Fibroblast of mammary gland (primary cell): ENCODE measurements at places on chromosomes 13 and 19.

DNA sequence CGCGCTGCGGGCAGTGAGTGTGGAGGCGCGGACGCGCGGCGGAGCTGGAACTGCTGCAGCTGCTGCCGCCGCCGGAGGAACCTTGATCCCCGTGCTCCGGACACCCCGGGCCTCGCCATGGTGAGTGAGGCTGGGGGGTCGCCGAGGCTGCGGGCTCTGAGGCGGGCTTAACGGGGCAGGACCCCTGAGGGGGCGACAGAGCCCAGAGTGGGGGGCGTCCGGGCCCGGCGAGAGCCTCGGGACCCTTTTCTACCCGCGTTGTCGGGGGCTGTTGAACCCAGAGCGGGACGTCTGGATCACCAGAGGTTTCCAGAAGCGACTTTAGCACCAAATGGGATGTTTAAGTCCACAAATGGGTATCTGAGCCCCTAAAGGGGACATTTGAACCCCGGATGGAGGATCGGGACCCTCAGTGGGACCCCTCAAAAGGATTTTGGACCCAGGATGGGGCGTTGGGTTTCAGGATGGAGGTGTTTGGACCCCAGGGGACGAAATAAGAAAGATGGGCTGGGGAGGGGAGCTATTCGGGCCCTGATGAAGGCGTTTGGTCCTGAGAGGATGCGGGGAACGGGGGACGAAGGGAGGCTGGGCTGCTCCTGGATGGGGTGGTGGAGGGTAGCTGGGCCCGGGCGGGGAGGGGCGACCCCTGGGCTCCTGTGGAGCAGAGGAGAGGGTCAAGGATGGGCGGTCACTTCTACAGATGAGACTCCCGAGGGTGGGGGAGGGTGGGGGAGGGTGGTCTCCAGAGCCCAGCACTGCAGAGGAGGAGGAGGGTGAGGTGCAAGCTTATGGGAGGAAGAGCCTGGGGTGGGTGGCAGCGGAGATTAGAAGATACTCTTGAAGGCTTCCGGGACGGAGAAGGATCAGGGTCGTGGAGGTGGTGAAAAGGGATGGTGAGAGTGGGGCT, at the start of gene CALM3:
CALM3 (plus strand) TSS at position 13 of the 907 bp plus-strand sequence; CDS start at position 118, 105 bp downstream.
- DNase-seq, result no peak

GRCh38 chr13:80296638-80297037, 44.3 kb downstream of the SPRY2 start:
- no peak for DNase-seq

DNA sequence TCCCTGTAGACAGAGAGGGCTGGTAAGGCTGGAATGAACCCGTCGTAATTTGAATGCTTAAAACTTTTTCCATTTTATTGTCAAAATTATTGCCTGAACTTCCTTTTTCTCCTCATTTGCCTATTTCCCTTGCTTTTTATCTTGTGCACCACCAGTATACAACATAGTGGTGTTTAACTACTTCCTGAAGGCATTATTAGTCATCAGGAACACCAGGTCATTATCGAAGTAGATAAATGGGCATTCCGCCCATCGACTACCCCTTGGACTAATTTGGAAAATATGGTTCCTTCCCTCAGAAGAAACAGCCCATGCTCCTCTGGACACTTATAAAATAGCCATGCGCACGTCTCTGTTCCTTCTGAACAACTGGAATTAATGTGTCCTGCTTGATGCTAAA, 232.1 kb downstream of the TM9SF2 start:
- DNase-seq, result no peak

DNA sequence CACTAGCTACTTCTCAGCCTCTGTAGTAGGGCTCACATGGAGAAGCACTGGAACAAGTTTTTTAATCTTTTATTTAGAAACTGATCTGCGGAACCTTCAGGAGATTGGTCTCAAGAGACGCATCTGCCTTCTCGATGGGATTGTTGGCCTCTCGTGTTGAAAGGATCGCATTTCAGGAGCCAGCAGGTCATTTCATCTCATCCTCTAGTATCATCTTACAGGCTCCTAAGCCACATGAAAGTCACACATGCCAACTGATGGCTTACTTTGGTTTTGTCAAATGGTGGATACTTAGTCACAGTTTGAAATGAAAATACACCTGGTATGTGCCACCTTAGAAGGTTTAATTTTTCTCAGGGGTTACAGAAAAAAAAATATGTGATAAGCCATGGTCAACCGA, 1703.6 kb downstream of the EFNB2 start:
- no peak for DNase-seq

- DNase-seq, result peak; percentile 56
These were observed 34.4 kb downstream of the CCDC70 start for GRCh38 chr13:51895906-51896888.

DNA sequence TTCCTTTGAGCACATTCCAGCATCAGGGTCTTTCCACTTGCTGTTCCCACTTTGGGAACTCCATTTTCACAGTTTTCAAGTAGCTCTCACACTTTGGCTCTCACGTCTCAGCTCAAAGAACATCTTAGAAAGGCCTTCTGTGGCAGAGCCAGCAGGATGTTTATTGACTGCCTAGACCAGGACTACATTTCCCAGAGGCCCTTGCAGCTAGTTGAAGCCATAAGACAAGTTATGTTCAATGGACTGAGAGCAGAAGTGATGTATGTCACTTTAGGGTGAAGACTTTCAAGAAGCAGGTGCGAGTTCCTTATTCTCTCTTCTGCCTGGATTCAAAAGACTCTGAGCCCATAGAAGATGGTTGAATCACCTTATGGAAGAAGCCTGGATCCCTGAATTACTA, 4.3 kb upstream of the HAUS5 start:
- DNase-seq, result no peak

- no peak for DNase-seq
These were observed 788 bp upstream of the RTBDN start for GRCh38 chr19:12834976-12835757.

- no peak for DNase-seq
These were observed 171.1 kb downstream of the STK24 start for GRCh38 chr13:98405690-98406344.

DNA sequence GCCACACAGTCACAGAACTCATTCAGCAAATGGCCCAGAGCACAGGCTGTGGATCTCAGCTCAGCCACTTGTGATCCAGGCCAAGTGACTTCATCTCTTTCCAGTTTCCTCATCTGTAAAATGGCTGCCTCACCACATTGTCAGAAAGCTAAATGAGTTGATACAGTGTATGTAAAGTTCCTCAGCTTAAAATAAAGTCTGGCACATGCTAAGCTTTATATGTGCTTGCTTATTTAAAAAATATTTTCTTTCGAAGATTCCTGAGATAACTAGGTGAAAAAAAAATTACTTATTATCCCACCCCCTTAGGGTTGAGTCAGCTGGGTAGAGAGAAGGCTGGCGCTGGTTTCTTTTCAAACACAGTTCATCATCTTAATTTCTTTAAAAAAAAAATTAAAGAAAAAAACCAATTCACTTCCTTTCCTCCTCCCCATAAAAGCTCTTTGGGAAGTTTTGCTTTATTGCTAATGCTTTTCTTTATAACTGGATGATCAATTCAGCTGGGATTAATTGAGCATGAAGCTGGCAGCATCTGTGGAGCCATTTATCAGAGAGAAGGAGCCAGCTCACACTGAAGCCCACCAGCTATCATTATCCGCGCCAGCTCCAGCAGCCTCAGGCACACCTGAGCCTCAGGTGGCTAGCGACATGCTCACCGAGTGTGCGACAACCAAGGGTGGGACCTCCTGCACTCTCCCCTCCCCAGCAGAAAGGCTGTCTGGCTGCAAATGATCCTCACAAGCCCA, 354.9 kb downstream of the FOXO1 start:
- no peak for DNase-seq
